Ammon's horn (tissue), 1 donor: ENCODE measurements at places on chromosomes 7 and 10.

DNA sequence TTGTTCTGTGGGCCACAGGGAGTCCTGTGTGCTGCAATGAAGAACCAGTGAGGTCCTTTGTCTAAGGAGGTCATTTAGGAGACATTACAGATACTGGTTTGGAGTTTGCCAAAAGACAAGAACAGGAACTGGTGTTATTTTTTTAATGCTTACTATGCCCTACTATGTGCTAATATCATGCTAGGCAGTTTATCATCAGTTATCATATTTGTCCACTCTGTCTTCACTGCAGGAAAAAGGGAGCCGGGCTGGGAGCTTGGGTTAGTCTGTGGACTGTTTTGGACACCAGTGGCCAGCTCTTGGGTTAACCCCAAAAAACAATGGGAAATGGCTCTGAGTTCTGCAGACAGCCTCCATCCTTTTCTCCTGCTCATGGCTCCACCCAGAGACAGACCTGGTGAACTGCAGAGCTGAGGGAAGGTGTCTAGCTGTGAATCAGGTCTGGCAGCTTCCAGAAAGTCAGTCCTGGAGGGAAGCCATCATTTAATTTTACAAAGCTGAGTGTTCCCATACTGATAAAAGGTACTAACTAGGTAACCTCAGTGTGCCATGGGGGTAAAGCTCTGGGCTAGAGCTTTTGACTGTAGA is 101.2 kb upstream of the ZNF746 start:
- peak; percentile 26 for DNase-seq

DNA sequence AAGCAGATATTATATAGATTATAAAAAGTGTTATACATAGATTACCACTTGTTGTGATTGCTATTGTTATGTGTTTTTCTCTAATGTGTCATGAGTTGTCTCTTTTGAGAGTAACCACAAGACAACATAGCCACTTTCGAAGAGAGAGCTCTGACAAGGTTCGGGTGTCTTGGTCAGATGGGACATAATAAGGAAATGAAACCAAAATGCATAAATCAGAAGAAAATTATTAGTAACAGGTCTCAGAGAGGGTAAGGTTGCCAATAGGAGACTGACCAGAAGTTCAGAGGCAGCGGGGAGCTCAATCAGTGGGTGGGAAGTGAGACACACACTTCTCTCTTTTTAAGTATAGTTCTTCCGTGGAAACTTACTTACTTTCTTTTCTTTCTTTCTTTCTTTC is 639.2 kb upstream of the POT1 start:
- DNase-seq: no peak

GRCh38 chr10:239109-239508 is 103.9 kb downstream of the ZMYND11 start:
- peak; percentile 18 for DNase-seq

GRCh38 chr7:156356551-156356950 is 284.0 kb upstream of the RNF32 start:
- DNase-seq: no peak

- DNase-seq: peak; percentile 9
These were observed 333 bp downstream of the SMNDC1 start for GRCh38 chr10:110304394-110304779.

DNA sequence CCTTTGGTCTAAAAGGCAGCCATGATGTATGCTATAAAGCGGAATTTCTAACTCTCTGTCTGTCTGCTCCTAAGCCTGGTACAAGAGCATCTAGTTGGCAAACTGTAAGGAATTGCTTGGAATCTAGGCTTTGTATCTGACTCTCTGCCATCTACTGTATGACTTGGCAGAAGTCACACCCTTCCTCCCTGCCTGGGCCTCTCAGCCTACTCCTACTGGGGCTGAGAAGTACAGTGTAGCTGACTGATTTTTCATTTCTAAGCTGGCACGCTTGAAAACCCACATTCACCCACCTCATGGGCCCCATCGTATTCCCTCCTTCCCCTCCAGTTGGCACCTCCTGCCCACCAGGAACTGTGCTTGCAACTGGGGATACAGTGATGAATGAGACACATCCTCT is 435.2 kb downstream of the PLXNA4 start:
- peak; percentile 16 for DNase-seq

DNA sequence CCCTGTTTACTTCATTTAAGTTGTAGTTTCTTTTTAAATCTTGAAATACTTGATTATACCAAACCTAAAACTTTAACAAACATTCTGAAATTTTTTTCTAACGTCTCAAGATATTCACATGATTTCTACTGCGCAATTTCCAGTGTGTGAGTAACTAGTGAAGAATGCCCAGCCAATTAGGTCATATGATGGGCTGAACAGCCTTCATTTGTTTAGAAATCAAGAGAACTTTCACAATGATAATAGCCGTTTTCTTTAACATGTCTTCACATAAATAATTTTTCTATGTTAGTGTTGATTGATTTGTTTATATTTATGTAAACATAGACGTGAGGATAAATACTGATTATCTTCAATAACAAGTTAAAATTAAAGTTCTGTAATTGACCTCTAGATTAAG is 21.8 kb downstream of the STAM start:
- DNase-seq: peak; percentile 52

DNA sequence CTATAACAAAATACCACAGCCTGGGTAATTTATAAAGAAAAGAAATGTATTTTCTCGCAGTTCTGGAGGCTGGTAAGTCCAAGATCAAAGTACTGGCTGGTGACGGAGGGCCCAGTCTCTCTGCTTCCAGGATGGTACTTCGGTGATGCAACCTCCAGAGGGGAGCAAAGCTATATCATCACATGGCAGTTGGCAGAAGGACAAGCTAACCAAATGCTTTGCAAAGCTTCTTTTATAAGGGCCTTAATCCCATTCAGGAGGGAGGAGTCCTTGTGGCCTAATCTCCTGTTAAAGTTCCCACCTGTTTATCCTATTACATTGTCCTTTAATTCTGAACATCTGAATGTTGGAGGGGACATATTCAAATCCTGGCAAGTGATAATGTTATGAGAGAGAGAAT is 134.1 kb upstream of the SP4 start:
- no peak for DNase-seq

DNA sequence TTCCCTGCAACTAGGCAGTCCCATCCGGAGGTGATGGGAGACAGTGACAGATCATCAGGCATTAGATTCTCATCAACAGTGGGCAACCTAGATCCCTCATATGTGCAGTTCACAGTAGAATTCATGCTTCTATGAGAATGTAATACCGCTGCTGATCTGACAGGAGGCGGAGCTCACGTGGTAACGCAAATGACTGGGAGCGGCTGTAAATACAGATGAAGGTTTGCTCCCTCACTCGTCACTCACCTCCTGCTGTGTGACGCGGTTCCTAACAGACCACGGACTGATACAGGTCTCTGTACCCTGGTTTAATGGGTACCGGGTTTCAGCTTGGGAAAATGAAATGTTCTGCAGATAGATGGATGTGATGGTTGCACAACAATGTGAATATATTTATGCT is 47.8 kb upstream of the PIK3AP1 start:
- DNase-seq: no peak

GRCh38 chr7:44979481-44980392 is 922 bp upstream of the MYO1G start:
- DNase-seq: no peak

DNA sequence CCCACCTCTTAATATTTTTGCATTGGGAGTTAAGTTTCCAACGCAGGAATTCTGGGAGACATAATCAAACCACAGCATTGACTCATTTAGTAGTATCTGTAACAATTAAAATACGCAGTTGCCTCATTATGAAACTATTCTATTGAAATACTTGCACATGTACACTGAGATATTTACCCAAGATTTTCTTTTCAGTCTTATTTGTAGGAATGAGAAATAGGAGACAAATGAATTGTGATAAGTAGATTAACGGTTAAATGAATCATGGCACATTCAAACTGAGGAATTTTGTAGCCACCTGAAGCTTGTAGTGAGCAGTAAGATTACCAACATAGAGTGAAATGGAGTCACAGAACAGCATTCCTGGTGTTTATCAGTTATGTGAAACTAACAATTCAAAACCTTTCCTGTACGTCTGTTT is 18.1 kb downstream of the RP9 start:
- no peak for DNase-seq

GRCh38 chr10:62996925-62997324 is 136.2 kb upstream of the NRBF2 start:
- DNase-seq: no peak

- DNase-seq: no peak
These were observed 9.2 kb upstream of the GSAP start for GRCh38 chr7:77425101-77426051.

DNA sequence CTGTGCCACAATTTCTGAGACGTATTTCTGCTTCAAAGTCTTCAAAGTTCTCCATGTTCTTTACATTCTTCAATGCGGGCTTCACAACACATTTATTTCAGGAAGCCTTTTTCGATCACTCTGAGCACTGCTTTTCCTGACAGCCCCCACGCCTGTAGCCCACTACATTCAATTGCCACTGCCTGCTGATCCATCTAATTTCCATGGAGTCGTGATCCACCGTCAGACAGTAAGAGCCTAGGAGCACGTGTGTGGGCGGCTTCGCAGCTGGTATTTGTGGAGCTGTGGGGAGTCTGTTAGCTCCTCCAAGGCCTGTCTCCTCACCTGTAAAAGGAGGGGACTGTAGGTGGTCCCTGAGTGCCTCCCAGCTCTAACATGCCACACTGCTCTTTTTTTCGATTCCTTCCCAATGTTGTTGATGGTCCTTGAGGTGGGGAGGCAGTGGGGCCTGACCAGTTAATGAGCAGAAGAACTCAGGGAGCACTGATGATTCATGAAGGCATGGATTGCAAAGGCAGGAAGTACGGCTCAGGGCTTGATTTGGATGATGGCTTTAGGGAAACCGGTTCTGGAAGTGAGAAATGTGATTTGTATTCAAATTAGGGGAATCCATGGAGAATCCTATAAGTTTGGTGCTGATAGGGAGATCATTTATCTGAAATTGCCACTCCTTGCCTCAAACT is 401.1 kb upstream of the PODXL start:
- DNase-seq: peak; percentile 39

- no peak for DNase-seq
These were observed 20.9 kb upstream of the LYZL1 start for GRCh38 chr10:29268011-29268410.

- no peak for DNase-seq
These were observed 60.6 kb downstream of the CDHR3 start for GRCh38 chr7:106023369-106024322.

GRCh38 chr7:17773289-17773626 is 167.0 kb downstream of the SNX13 start:
- no peak for DNase-seq

- peak; percentile 24 for DNase-seq
These were observed 493.8 kb downstream of the ARL4A start for GRCh38 chr7:13181216-13181615.

DNA sequence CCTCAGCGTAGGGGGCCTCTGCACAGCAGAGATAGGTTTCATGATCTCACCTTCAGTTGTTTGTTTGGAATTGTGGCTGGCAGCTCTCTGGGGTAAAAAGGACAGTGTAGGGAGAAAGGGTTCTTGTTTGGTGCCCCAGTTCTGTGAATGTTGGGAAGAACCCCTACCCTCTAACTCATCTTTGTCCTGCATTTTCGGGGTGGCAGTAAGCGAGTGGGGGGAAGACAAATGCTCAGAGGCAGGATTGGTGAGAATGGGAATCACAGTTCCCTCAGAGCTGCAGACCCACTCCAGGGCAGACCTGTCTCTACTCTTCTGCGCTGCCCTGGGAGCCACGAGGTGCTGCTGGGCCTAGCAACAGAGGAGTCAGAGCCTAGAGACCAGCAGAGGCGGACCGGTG is 1.8 kb upstream of the LBX1 start:
- no peak for DNase-seq

DNA sequence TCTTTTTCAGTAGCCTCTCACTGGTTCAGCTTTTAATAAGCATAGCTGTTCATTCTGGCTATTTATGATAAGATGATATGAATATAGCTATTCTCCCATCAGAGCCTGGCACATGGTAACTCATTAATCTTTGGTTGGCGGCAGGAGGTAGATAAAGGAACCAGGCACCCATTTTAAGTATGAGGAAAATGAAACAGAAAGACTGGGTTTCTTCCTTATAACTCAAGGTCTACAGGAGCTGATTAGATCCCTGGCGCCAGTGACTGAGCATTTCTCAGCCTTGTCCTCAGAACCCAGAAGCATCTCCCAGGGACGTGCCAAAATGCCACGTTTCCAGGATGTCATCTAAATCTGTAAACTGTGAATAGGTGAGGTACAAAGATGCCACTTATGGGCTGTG is 141.9 kb downstream of the TCF7L2 start:
- DNase-seq: no peak

DNA sequence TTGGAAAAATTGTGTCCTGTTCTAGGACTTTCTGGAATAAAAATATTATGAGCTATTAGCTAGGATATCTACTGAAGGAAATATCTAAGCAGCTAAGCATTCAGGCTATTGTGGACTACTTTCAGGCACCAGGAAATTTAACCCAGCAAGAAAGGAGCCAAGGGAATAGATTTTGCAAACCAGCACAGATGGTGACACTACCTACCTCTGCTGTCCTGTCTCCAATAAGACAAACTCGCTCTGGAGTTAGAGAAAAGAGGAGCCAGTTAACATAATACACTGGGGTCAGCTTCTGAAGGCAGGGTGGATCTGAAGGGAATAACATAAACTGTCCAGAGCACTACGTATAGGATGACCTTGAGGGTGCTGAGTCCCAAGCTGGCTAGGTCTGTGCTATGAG is 223.7 kb upstream of the PRSS58 start:
- no peak for DNase-seq

GRCh38 chr10:21194510-21194993 is 297.4 kb upstream of the NEBL start:
- DNase-seq: peak; percentile 29

DNA sequence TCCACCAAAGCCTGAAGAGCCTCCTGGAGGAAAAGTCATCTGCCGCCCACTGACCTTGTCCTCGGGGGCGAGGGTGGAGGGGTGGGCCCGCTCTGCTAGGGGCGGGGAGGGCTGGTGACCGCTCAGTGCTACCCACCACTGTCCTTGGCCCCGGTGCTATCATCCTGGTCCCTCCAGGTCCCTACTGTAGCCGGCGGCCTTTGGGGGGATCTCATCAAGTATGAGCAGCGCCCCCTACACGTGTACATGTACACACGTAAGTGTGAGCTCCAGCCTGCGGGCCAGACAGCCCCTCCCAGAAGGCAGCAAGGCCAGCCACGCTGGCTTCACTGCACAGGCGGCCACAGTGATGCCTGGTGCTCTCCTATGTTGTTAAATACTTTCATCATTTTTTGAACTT is 19.6 kb downstream of the TTYH3 start:
- DNase-seq: no peak

- no peak for DNase-seq
These were observed 247.3 kb downstream of the ETV1 start for GRCh38 chr7:13742126-13742525.

DNA sequence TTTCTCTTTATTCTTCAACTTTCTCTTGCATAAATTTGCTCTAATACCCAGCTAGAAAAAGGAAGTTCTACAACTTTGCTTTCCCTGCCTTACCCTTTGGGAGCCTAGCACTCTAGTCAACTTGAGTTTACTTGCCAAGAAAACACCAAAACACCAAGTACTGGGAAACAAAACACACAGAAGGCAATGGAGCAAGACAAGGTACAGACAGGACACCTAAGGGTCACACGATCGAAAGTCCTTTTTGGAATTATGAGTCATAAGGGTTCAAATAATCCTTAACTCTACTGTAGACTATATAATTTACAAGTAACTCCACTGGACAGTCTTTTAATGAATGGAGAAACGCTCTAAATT is 42.6 kb upstream of the ANAPC16 start:
- no peak for DNase-seq

GRCh38 chr7:14381936-14382335 is 392.5 kb upstream of the ETV1 start:
- DNase-seq: no peak
